ENCODE measurements at places on chromosomes 4 and X.

DNA sequence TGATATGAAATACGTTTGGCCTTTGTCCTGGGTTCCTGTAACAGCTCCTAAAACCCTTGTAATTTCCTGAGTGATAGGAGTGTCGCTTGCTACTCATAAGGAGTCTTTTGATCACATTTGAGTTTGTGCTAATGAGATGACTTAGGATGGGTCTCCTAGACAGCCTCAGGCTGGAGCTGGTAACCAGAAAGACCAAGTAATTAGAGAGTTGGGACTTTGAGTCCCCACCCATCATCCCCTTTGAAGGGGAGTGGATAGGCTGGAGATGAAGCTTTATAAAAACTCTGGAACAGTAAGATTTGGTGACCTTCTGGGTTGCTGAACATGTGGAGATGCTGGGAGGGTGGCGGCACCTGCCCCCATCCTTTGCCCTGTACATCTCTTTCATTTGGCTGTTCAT, 2.9 kb downstream of the SEC24B start:
- DNase-seq: no peak

GRCh38 chrX:48998391-48998790, 3.7 kb downstream of the GRIPAP1 start:
- no peak for DNase-seq

GRCh38 chrX:40085714-40086113, 12.0 kb downstream of the BCOR start:
- no peak for DNase-seq

DNA sequence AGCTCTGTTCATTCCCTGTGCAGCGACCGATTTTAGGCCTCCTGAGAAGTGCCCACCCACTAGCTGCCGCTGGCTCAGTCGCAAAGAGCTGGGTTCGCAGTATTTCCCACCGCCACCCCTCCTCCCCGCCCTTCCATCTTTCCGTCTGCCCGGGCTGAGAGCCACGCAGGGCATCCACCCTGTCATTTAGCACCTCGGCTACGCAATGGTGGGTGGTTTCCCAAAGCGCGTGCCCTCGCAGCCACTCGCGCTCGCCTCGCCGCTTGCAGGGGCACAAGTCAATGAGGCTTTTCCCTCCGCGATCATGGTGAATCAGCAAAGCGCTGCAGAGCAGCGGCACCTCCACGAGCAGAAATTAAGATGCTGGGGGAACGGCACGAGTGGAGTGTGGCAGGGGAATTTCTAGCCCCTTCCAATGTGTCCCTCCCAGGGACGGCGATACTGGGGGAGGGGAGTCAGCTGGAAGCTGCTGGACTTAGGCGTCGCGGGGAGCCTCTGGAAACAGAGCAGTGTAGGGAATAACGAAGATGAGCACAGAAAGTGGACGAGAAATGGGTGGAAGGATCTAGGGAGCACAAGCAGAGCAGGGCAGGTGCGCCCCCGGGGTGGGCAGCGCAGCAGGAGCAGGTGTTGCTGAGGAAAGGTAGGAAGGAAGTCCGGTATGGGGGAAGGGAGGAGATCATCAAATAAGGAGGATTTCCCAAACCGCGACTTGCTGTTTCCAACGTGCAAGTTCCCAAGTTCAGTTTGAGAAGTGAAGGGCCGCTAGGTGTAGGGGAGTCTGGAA, 2.4 kb upstream of the PTCHD1 start:
- no peak for DNase-seq

- DNase-seq: no peak
These were observed 290.1 kb upstream of the PCDH7 start for GRCh38 chr4:30429813-30430761.

DNA sequence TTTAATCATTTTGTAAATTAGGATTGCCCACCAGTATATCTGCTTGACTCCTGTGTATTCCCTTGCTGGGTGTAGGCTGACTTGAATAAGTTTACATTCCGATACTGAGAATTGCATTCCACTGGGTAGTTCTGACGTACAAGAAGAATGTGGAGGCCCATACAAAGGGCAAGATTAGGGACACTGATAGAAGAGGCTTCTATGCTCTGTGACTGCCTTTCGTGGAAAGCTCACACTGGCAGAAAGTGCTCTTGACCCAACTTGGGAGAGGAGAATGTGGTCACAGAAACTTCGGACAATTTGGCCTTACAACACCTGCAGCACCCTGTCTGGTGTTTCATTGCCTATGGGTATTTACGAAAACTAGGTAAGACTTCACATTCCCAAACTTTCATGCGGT, 126.3 kb downstream of the RAPGEF2 start:
- DNase-seq: no peak

DNA sequence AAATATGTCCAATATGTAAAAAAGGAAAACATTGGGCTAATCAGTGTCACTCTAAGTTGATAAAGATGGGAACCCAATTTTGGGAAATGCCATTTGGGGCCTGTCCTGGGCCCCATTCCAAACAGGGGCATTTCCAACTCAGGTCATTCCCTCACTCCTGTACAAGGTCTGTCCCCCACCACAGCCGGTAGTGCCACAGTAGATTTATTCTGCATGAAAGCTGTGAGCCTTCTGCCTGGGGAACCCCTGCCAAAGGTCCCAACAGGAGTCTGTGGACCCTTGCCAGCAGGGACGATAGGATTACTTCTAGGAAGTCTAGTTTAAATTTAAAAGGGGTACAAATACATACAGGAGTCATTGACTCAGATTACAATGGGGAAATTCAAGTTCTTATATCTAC, 317.6 kb upstream of the GNPDA2 start:
- no peak for DNase-seq
